ENCODE measurements at places on chromosomes 2 and 18.

DNA sequence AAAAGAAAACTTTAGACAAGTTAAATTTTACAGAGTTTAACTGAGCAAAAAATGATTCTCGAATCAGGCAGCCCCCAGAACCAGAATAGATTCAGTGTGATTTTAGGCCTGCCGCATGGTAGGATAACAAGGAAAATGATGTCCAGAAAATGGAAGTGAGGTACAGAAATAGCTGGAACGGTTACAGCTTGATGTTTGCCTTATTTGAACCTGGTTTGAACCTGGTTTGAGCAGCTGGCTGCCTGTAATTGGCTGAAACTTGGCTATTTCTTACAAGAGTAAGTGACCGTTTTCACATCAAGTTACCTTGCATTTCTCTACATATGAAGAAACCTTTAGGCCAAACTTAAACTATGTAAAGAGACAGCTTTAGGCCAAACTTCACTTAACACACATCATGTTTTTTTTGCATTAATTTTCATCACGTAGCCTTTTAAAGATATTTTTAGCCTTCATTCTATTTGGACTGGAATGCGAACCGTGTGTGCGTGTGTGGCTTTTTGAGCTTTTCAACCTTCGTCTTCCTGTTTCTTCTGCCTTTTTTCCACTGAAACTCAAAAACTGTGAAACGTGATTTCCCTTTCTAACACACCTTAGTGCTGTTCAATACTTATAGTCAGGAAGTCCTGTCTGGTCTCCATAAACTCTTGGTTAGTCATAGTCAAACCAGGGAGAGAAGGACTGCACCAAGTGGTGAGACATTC, 4.5 kb upstream of the POLE4 start:
- peaks cover 7% of the 10 kb centered on the region for H3K4me1 ChIP-seq
- no peak overlapping the region for H3K4me3 ChIP-seq
- H3K27ac ChIP-seq, result no peak overlapping the region
- H3K36me3 ChIP-seq, result no peaks in the 10 kb centered on the region
- no peak for DNase-seq
- no peaks in the 10 kb centered on the region for H3K27me3 ChIP-seq

DNA sequence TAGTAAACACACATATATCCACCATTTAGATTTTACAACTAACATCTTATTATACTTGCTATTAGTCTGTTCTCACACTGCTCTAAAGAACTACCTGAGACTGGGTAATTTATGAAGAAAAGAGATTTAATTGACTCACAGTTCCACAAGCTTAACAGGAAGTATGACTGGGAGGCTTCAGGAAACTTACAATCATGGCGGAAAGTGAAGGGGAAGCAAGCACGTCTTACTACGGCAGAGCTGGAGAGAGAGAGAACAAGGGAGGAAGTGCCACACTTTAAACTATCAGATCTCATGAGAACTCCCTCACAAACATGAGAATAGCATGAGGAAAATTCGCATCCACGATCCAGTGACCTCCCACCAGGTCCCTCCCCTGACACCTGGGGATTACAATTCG, 240.7 kb downstream of the CAMKMT start:
- no peak overlapping the region for H3K27ac ChIP-seq
- no peaks in the 10 kb centered on the region for H3K27me3 ChIP-seq

DNA sequence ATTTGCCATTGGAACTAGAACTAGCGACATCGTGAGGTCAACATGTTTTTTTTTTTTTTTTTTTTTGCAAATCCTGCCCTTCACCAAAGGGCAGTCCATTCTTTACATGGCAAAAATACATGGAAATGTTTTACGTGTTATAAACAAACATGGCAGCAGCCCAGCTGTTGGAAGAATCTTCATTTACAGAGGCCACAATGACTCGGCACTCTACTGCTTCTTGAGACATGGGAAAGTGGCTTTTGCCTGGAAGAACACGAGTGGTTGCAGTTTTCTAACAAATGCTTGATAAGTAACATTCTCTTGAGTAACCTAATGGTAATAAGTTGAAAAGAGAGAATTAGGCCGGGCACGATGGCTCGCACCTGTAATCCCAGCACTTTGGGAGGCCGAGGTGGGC, 22.8 kb upstream of the POLR1B start:
- H3K4me3 ChIP-seq, result no peak overlapping the region
- no peaks in the 10 kb centered on the region for H3K4me1 ChIP-seq
- peaks cover 11% of the 10 kb centered on the region for H3K36me3 ChIP-seq
- H3K27ac ChIP-seq, result no peak overlapping the region

DNA sequence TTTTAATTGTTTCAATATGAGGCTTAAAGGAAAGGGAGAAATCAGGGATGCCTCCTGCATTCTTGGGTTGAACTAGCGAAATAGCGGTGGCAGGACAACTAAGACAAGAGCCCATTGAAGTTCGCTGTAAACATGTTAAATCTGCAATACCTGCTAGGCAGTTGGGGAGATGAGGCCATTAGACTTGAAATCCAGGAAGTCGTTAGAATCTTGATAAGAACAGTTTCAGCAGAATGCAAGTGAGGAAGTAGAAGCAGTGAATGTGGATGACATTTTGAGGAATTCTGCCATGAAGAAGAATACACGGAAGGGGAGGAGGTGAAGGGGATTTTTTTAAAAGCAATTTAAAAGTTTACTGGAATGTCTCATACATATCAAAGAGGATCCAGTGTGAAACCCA, 109.7 kb downstream of the LPIN1 start:
- no peak for DNase-seq
- H3K4me3 ChIP-seq, result no peak overlapping the region
- H3K36me3 ChIP-seq, result no peaks in the 10 kb centered on the region
- no peak overlapping the region for H3K27ac ChIP-seq
- H3K27me3 ChIP-seq, result no peaks in the 10 kb centered on the region

DNA sequence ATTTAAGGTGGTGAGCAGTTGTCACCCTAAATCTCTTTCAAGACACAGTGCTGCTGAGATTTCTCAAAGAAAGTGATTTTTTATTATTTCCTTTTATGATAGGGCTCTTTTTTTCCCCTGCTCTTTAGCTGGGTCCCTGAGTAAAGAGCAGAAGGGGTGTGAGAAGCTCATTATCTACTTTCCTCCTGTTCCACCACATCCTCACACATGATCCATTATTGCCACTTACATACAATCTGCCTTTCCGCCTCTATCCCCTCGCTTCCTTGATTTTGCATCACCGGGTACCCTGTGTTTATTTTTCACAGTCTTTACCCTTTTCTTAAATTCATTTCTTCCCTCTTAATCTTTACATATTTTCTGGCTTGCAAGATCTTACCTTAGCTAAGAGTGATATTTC, 93.9 kb upstream of the CCDC85A start:
- H3K4me3 ChIP-seq, result no peak overlapping the region
- H3K36me3 ChIP-seq, result no peaks in the 10 kb centered on the region
- H3K4me1 ChIP-seq, result no peaks in the 10 kb centered on the region
- no peak for DNase-seq
- no peak overlapping the region for H3K27ac ChIP-seq

DNA sequence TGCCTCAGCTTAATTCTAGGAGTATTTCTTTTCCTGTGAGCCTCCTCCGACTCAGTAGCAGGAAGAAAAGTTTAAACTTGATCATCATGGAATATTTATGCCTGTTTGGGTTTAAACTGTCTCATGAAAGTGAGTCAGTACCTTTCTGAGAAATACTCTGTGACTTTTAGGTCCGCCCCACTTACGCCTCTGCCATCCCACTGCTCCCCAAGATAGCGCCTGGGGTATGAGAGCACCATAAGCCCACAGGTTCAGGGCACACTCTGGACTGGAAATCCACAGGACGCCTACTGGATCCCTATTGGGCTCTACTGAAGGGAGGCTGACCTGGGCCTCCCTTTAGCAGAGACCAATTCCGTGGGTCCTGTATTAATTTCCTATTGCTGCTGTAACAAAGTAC, 175.8 kb upstream of the CDH20 start:
- DNase-seq, result no peak
- no peak overlapping the region for H3K27ac ChIP-seq
- no peaks in the 10 kb centered on the region for H3K27me3 ChIP-seq

GRCh38 chr2:74685408-74685807, 31.4 kb downstream of the SEMA4F start:
- peaks cover 3% of the 10 kb centered on the region for H3K27me3 ChIP-seq
- H3K4me3 ChIP-seq, result no peak overlapping the region
- H3K36me3 ChIP-seq, result peaks cover 10% of the 10 kb centered on the region
- no peak for DNase-seq

DNA sequence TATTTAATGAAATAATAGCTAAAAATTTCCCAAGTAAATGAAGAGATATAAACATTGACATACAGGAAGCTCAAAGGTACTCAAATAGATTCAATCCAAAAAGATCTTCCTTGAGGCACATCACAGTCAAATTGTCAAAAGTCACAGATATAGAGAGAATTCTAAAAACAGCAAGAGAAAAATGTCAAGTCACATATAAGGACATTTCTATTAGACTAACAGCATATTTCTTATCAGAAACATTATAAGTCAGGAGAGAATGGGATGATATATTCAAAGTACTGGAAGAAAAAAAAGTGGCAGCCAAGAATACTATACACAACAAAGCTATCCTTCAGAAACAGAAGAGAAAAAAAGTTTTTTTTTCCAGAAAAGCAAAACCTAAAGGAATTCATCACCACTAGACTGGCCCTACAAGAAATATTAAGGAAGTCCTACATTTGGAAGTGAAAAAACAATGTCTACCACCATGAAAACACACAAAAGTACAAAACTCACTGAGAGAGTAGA, 21.1 kb upstream of the FABP1 start:
- H3K36me3 ChIP-seq, result no peaks in the 10 kb centered on the region
- no peak overlapping the region for H3K4me3 ChIP-seq
- DNase-seq, result no peak
- no peaks in the 10 kb centered on the region for H3K27me3 ChIP-seq

DNA sequence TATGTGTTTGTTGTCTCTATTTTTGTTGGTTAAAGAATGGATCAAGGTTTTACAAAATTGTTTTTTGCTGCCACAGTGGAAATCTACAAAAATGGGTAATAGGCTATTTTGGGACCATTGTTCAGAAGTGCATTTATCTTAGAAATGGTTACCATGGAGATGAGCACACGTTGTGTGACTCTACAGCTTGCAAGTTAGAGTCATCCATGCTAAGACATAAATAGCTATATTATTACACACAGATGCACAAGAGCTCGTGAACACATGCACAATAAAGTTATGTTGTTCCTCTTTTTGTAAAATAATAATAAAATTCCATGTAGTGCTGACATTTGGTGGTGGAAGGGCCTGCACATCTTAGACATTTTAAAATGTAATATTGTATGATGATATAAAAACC, 15.5 kb upstream of the DUSP19 start:
- H3K4me3 ChIP-seq, result no peak overlapping the region
- DNase-seq, result no peak
- H3K4me1 ChIP-seq, result peaks cover 2% of the 10 kb centered on the region

DNA sequence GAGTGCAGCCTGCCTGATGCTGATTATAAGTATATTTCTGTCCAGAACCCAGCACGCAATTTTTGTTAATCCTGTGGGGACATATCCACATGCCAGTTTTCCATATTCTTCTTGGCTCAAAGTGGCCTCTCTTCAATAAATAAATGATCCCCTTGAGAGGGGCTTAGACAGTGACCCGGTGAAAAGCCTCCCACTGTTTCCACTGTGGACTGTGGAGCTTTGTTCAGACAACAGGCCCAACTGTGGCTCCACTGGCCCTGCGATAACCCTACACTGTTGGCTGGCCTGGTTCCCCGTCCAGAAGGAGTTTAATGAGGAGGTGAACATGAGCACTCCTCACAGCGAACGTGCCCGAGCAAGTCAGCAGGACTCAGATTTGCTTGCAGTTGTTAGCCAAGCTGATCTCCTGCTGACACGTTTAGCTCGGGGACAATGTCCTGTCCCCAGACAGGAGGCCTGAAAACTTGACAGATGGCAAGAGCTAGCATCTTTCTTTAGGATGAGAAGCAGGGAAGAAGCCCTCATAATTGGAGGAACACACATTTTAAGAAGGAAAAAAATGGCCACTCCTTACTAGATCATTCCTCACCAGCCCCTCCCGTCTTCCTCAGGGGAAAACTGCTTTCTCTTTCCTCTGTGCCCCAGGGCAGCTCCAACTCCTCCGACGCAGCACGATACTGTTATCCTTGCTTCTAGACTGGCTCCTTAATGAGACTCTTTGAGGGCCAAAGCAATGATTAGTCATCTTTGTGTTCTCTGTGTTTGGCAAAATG, 20.0 kb upstream of the MTCL1 start:
- no peak overlapping the region for H3K4me3 ChIP-seq
- no peaks in the 10 kb centered on the region for H3K27me3 ChIP-seq
- H3K36me3 ChIP-seq, result no peaks in the 10 kb centered on the region
- no peak for DNase-seq
- H3K4me1 ChIP-seq, result peaks cover 5% of the 10 kb centered on the region

DNA sequence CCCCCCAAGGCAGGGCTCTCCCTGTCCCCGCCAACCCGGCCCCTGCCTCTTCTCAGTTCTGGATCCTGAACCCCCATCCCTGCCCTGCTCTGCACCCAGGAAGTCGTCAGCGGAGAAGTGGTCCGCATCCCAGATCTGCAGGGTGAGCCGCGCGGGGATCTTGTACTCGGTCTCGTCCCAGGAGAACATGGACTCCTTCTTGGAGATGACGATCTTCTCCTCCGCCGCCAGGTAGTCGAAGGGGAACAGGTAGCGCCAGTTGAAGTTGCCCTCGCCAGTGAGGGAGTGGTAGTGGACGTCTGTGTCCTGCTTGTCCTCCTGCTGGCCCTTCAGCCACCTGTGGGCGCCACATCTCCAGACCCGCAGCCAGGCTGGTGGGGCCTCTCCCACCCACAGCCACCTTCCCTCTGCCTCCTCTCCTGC, 16.3 kb downstream of the OTOF start:
- H3K27me3 ChIP-seq, result no peaks in the 10 kb centered on the region
- H3K4me3 ChIP-seq, result no peak overlapping the region
- no peaks in the 10 kb centered on the region for H3K36me3 ChIP-seq
- H3K27ac ChIP-seq, result no peak overlapping the region

- no peaks in the 10 kb centered on the region for H3K4me1 ChIP-seq
- H3K4me3 ChIP-seq, result no peak overlapping the region
- H3K27me3 ChIP-seq, result no peaks in the 10 kb centered on the region
- H3K27ac ChIP-seq, result no peak overlapping the region
- DNase-seq, result peak; percentile 66
- H3K36me3 ChIP-seq, result no peaks in the 10 kb centered on the region
These were observed 229.5 kb upstream of the ZC3H15 start for GRCh38 chr2:186256540-186256939.

DNA sequence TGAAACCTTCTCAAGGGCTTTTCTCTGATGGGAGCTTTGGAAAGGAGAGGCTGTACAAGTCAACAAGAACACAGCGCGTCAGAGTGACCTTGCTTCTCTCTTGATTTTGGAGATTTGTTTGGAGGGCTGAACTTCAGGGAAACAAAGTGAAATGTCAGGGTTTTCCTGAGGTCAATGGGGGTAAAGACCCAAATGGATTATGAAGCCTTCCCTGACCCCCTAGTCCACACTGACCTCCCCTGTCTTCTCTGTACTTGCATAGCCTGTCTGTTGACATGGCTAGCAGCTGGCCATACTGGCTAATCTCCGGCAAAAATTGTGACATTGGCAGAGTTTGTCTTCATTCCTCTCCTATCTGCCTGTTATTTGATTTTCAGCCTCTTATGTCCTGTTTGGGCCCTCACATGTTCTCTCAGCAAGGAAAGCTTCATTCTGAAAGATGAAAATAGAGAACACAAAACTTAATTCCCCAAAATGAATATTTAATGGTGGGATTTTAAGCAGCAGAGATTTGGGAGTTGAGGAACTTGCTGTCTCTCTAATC, 149.3 kb upstream of the HAAO start:
- H3K27ac ChIP-seq, result no peak overlapping the region
- H3K4me1 ChIP-seq, result peaks cover 8% of the 10 kb centered on the region
- no peak for DNase-seq
- no peaks in the 10 kb centered on the region for H3K27me3 ChIP-seq
- no peaks in the 10 kb centered on the region for H3K36me3 ChIP-seq
